Inflammatory macrophage treated with lipopolysaccharide for 1 hour (primary cell): ENCODE measurements at places on chromosomes 11 and 22.

DNA sequence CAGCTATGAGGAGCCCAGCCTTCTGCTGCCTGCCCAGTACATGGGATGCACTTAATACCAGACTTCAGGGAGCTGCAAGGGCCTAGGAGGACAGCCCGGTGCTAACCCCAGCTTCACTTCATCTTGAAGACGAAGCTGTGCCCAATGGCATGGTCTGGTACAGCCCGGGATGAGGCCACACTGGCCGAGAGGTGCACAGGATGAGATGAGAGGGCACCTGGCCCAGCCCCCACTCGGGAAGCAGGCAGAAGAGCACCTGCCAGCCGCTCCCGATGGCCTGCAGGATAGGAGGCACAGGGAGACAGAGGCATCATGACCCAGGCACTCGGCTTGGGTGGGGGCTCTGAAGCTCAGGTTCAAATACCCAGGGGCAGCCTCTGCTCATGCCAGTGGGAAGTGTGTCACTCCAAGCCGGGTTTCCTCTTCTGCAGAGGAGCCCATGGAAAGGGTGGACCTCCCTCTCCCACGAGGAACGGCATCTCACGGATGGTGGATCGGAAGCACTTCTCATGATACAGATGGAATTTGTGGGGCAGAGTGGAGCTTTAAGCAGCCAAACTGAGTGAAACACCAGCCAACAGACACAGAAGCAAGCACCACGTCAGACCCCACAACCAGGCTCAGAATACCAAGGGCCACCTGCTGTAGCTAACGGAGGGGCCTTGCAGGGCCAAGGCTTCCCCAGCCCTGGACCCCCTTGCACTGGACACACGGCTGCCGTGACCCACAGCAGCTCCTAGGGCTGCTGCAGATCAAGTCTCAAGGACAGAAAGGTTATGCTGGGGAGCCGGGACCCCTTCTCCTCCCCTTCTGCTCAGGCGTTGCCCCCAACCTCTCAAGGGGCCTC is 875.2 kb downstream of the BRD1 start:
- DNase-seq: no peak

DNA sequence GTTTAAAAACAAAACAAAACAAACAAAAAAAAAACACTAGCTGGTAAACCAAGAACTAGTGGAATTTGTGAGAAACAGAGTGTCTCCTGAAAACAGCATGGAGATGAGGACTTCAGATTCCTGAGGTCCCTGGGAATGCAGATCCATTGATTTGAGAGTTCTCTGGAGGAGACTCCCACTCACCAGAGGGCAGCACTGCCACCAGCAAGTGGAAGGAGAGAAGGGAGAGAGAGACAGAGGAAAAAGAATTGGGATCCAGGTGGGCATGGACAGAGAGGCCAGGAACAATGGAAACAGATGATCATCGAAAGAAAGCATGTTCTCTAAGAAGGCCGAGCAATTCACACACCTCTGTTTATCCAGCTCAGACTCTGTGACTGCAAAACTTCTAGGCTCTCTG is 31.8 kb downstream of the ETS1 start:
- no peak for DNase-seq

GRCh38 chr22:20429254-20430100 is 8.1 kb downstream of the SCARF2 start:
- DNase-seq: peak; percentile 81

GRCh38 chr22:17441326-17441725 is 72.1 kb downstream of the CECR2 start:
- DNase-seq: no peak

- no peak for DNase-seq
Measured at GRCh38 chr11:1927848-1928469, 8.5 kb downstream of the TNNT3 start.

DNA sequence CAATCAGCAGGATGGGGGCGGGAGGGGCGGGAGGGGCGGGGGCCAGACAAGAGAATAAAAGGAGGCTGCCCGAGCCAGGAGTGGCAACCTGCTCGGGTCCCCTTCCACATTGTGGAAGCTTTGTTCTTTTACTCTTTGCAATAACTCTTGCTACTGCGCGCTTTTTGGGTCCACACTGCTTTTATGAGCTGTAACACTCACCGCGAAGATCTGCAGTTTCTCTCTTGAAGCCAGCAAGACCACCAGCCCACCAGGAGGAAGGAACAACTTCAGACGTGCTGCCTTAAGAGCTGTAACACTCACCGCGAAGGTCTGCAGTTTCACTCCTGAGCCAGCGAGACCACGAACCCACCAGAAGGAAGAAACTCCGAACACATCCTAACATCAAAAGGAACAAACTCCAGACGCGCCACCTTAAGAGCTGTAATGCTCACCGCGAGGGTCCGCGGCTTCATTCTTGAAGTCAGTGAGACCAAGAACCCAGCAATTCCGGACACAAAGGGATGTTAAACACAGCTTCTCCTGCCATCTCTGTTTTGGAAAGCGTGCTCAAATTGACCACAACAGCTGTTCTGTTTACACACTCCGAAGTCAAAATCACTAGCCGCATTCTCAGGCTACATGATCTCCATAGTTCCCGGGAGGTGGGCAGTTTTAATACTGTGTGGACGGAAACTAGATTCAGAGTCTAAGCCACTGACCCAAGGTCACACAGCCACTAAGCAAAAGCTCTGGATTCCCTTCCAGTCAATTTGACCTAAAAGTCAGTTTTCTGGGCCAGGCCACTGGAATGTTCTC is 11.9 kb downstream of the PLAAT2 start:
- no peak for DNase-seq

DNA sequence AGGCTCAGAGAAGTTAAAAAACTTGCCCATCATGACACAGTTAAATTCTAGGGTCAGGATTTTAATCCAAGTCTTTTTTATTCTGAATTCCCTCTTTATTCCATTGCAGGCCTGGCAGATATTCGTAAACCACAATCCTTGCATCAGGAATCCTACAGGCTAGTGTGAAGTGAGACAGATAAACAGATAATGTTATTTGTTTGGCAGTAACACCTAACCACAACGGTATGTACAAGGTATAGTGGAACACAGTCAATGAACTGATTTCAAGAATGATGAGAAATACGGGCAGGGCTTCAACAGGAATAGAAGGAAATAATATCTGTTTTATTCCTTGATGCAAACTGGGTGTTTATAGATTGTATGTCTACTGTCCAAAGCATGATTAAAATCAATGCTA is 32.0 kb upstream of the NARS2 start:
- no peak for DNase-seq

DNA sequence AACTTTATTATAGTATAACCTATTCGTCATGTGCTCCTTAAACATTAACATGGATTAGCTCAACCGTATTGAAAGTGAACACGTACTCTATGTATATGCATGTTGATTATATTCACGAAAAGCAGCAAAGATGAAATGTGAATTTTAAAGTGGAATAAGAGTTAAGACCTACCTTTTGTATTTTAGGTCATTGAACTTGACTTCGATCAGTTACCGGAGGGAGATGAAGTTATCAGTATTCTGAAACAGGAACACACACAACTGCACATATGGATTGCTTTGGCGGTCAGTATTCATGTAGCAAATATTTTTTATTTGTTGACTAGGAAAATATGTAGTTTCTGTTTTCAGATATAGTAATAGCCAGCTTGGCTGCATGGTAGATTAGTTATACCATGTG is 1.4 kb downstream of the CTR9 start:
- no peak for DNase-seq

- peak; percentile 72 for DNase-seq
Measured at GRCh38 chr11:118226296-118226695, 1.5 kb upstream of the JAML start.

GRCh38 chr22:48713272-48714205 is 1114.1 kb downstream of the BRD1 start:
- no peak for DNase-seq

DNA sequence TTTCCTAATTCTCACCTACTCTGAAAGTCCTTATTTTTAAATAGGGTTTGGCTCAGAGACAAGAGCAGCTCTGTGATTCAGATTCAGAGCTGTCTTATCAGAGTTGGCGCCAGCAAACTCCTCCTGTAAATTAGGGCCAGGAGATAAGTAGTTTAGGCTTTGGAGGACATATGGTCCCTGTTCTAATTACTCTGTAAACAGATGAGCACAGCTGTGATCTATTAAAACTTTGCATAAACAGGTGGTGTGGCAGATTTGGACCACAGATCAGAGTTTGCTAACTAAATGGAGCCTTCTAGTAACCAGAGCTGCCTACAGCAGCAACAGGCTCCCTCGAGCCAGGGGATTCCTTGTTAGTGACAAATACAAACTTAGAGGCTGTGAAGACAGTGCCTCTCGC is 27.9 kb downstream of the YPEL1 start:
- no peak for DNase-seq

- no peak for DNase-seq
Measured at GRCh38 chr11:116736763-116737162, 36.0 kb downstream of the BUD13 start.

DNA sequence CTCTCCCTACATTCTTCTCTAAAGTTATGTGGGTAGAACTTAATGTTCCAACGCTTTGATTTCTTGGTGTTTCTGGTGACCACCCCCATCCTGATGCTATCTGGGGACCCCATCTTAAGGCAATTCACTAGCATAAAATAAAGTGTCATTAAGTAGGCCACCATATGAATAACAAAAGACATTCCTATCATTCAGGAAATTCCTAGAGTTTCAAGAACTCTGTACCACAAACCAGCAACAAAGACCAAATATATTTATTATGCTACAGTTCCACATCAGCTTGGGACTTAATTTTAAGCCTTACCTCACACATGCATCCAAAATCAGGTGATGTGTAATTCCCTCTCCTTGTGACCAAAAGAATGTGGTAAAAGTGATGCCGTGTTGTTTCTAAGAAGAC is 254.6 kb upstream of the LRRC4C start:
- DNase-seq: no peak

- DNase-seq: no peak
Measured at GRCh38 chr22:24059793-24060192, 48.7 kb downstream of the CABIN1 start.

- no peak for DNase-seq
Measured at GRCh38 chr11:44618561-44619425, 53.3 kb downstream of the CD82 start.

GRCh38 chr11:65714433-65714832 is 2.4 kb downstream of the KAT5 start:
- DNase-seq: no peak

DNA sequence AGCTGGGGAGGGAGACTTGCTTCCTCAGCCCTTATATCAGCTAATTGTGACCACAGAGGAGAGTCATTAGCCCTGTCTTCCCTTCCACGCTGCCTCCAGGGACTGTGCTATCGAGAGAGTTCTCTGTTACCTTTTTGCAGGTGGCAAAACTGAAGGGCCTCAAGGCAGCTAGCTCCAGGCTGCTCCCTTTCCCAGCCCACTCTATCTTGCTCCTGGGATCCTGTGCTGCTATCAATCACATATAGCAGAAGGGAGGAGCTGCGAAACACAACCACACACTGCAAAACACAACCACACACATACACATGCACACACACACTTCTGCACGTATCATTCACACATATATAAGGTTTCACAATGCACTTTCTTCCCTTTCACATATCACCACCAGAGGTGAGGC is 205.3 kb upstream of the MTNR1B start:
- no peak for DNase-seq

DNA sequence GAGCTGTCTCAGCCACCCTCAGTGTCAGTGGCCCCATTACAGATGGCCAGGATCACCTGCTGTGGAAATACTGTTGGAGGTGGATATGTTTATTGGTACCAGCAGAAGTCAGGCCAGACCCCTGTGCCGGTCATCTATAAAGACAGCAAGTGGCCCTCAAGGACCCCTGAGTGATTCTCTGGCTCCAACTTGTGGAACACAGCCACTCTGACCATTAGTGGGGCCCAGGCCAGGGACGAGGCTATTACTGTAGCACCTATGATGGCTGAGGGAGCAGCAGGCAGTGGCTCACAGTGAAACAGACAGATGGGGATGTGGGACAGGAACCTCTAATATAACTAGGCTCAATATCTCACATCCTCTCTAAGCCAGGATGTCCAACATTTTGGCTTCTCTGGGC is 25.5 kb upstream of the GGTLC2 start:
- DNase-seq: no peak

- DNase-seq: peak; percentile 23
Measured at GRCh38 chr11:69499186-69499917, 17.9 kb downstream of the LINC01488 start.

GRCh38 chr11:62649486-62649885 is 3.1 kb upstream of the GANAB start:
- no peak for DNase-seq

DNA sequence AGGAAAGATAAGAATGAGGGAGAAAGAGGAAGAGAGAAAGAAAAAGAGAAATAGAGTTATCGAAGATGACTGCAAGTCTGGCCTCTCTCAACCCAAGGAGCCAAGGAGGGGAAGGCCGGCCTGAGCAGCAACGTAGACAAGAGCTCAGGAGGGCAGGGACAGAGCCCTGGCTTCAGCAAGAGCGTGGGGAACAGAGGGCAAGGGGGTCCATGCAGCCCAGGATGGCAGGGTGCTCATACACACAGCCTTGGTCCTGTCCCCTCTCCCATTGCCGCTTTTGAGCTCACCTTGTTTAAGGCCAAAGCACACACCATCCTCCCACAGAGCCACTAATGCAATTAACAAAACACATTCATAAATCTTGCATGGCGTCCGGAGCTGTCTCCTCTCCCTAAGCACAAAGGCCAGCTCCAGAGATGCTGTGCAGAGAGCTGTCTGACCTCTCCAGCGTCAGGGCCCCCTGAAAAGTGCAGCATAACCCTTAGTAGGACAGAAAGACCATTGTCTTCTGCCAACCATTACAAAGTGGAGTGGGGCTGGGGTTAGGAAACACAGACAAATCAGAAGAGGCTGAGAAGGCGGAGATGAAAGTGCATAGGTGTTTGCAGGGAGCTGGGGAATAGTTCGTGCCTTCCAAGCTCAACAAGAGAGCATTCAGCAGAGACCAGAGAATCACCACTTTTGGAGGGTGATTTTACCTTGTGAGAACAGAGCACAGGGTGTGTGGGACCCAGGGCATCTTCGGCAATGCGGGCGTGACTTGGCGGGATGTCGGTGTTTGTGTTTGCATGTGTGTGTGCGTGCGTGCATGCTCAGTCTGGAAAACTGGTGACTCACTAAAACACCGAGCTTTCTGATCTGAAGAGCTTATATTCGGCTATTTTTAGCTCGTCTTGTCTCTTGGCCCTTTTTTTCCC is 28.2 kb upstream of the JAM3 start:
- DNase-seq: no peak

DNA sequence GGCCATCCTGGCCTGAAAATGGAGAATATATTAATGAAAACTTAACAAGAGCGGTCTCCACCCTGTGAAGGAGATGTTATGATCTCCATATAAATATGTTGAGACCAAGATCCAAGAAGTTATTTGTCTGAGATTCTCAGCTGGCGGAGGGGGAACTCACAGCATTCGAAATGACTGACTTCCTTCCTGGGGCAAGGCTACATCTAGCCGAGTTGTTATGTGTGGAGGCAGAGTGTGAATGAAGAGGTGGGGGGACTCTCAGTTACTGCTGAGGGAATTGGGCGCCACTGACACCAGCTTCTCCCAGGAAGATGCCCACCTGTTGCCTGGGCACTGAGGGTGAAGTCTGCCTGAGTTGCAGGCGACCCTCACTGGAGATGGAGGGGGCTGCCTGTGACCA is 5.9 kb downstream of the HTR3A start:
- DNase-seq: no peak
